ENCODE measurements at places on chromosomes 16 and 17.

DNA sequence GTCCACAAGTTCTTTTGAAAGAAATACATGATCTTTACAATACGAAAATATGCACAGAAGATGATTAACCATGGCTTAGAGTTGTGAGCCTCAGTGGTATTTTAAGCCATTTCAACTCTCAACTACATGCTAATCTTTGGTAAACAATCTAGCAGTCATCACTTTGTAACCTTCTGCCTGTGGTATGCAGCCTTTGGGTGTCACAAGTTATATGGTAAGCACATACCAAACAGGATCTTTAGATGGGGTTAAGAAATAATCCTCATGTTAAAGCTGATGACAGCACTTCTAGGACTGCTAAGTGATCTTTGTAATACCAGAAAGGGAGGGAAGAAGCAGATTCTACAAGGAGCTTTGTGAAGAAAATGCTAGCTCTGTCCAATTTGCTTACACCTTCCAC is 74.3 kb downstream of the CA4 start:
- DNase-seq = no peak

DNA sequence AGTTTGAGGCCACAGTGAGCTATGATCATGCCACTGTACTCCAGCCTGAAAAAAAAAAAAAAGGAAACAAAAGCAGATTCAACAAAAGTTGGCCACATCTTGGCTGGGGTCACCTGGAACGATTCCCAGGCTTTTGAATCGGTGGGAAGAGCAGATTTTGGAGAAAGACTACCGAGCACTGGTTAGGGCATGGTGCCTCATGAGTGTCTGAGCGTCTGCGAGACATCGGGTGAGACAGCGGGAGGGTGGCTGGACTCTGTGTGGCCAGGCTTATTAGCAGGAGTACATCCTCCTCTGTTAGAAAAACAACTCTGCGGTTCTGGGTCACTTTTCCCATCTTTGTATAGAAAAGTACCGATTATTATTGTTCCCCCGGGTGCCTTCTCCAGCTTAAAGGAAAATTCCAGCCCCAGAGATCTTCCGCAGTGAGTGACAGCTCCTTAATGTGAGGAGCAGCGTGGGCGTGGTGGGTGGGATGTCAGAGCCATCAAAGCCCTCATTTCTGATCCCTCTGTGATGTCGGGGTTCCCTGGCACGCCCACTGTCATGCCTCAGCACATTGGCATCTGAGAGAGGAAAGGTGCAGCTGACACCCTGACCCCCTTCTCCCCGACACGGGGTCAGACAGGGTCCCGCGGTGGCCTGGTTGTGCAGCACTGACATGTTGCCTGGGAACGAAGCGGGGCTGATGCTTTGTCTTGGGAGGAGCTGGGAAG is 6.9 kb downstream of the RGS9 start:
- DNase-seq = peak; percentile 73

GRCh38 chr16:84557059-84557458 is 52.6 kb upstream of the MEAK7 start:
- no peak for DNase-seq

- no peak for DNase-seq
These were observed 3.8 kb downstream of the KRT35 start for GRCh38 chr17:41476866-41477815.

DNA sequence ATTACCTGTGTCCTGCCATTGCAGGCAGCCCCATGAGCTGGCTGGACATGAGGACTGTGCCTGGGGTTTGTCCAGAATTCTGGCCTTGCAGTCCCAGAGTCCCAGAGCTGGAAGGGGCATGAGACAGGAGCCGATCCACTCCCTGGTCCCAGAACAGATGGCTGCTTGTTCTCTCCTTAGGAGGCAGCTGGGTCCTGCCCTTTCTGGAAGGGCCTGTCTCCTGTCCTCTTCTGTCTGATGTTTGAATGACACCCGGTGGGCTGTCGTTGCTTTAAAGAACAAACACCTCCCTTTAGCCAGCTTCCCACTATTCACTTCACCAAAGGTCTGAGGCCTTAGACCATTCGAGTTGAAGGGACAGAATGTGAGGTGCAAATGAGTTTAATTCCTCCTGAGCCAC is 63.8 kb downstream of the RAP1GAP2 start:
- DNase-seq = no peak

- DNase-seq = no peak
These were observed 27.0 kb upstream of the NF1 start for GRCh38 chr17:31067691-31068184.

- no peak for DNase-seq
These were observed 10.9 kb downstream of the DYNC1LI2 start for GRCh38 chr16:66740533-66740932.

DNA sequence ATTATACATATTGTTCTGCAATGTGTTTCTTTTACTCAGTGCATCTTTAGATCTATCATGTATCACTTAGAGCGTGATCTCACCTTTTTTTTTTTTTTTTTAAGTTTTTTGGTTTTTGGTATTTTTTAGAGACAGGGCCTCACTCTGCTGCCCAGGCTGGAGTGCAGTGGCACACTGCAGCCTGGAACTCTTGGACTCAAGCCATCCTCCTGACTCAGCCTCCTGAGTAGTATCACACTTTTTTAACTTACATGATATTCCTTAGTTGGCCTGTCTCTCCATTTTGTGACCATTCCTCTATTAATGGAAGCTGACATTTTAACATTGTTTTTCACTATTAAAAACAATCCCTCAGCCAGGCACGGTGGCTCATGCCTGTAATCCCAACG is 4.7 kb upstream of the MPO start:
- DNase-seq = no peak

- no peak for DNase-seq
These were observed 378.6 kb upstream of the C16orf82 start for GRCh38 chr16:26688105-26688504.

DNA sequence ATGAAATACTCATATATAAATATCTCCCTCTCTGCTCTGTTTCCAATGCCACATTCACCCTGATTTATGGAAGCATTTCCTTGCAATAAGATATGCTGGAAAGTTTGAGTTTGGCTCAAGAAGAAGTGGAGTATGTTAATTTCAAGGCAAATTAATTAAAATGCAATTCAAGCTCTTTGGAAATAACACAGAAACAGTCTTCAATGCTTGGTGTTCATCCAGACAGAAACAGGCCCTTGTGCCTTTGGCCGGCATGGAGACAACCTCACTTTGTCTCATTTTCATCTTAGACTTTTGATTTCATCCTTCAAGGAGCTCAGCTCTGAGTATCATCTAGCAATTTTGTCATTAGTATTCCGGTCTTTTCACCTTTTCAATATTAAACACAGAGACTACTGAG is 210.0 kb downstream of the C16orf95 start:
- DNase-seq = no peak

DNA sequence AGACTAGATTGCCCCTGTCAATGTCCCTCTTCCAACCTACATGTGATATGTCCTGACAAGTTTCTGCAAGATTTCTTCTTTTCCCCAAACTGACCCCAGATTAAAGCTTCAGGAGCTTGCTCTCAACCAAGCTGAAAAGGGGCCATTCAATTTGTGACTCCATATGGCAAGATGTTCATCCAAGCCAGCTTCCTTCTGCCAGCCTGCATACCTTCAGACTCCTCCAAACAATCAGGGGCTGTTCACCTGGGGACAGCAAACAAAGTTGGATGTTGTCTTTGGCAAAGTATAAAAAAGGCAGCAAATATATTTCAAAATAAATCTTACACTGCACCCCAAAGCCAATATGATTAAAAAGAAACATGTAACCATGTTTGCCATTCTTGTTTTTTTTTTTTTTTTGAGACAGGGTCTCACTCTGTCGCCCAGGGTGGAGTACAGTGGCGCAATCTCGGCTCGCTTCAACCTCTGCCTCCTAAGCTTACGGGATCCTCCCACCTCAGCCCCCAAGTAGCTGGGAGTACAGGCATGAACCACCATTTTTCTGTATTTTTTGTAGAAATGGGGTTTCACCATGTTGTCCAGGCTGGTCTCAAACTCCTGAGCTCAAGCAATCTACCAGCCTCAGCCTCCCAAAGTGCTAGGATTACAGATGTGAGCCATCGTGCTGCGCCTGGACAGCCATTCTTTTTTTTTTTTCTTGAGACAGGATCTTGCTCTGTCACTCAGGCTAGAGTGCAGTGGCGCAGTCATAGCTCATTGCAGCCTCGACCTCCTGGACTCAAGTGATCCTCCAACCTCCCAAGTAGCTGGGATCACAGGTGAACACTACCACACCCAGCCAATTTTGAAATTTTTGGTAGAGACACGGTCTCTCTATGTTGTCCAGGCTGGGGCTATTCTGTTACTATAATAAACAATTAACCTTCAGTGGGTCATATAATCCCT is 50.0 kb upstream of the AKAP1 start:
- no peak for DNase-seq

- no peak for DNase-seq
These were observed 78.5 kb downstream of the ZZEF1 start for GRCh38 chr17:4064366-4064765.

GRCh38 chr16:81216706-81217105 is 21.8 kb upstream of the BCO1 start:
- DNase-seq = no peak

GRCh38 chr17:60248618-60249289 is 99.0 kb downstream of the CA4 start:
- no peak for DNase-seq

DNA sequence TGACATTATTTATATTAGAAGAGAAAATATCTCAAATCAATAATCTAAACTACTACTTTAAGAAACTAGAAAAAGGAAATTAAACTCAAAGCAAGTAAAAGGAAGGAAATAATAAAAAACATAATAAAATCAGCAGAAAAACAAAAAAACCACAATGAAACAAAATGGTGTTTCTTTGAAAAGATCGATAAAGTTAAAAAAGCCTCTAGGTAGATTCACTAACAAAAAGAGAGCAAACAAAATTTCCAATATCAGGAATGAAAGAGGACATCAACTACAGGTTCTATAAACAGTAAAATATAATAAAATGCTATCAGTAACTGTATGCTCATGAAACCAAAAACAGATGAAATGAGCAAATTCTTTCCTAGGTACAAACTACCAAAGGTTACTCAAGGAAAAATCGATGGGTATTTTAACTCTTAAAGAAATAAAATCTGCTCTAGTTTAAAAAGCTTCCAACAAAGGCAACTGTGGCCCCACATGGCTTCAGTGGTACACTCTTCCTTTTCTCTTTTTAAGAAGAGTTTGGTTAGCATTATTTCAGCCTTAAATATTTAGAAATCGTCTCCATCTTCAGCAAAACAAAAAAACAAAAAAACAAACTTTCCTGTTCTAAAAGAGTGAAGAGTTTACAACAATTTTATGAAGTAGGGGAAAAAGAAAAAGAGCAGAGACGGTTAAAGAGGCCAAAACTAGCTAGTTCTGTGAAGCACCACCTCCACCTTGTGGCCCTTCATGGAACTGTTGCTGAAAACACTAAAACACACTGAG is 102.2 kb downstream of the TRIM37 start:
- DNase-seq = peak; percentile 87

DNA sequence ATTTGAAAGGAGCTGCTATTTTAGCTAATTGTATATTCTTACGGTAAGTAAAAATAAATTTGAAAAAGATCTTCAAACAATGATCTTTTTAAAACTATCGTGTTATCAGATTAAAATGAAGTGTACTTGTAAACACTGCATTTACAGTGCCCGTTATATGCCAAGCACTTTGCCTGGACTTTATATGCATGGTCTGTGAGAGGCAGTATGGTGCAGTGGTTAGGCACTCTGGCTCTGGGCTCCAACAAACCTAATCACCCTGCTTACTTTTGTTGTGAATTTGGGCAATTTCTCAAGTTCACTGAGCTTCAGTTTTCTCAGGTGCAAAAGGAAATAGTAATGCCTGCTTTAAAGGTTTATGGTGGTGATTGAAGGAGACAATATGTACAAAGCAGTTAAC is 1.4 kb downstream of the PMP22 start:
- DNase-seq = no peak

DNA sequence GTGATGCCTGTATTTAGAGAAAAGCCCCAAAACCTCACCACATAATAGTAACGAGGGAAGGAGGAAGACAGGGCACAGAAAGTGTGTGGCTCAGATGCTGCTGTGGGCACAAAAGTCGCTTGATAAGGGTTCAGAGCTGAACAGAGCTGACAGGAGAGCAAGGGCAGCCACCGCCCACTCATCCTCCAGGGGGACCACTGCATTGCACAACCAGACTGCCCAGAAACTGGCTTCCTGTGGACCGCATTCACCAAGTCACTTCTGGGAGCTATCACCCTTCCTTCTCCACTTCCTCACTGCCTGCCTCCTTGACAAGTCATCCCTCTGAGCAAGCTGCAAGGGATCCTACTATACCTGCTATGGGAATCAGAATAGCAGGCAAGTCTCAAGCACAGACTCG is 512.4 kb upstream of the CDH11 start:
- no peak for DNase-seq

GRCh38 chr17:69222707-69223258 is 5.8 kb downstream of the ABCA10 start:
- no peak for DNase-seq

DNA sequence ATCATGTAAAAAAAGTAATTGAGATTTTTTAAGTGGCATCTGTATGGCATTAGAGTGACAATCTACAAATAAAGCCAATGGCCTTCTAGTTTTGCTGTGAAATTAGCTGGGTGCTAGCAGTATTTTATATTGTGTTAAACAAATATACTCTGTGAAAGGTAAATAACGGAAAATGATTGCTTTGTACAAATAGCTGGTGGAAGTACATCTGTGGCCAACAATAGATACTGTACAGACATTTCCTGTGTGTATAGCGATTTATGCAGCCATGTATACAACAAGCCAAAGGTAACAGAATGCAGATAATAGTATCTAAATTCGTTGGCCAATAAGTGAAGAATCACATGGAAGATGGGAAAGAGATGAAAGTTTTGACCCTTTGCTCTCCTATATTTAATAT is 26.6 kb downstream of the IQCK start:
- DNase-seq = no peak

DNA sequence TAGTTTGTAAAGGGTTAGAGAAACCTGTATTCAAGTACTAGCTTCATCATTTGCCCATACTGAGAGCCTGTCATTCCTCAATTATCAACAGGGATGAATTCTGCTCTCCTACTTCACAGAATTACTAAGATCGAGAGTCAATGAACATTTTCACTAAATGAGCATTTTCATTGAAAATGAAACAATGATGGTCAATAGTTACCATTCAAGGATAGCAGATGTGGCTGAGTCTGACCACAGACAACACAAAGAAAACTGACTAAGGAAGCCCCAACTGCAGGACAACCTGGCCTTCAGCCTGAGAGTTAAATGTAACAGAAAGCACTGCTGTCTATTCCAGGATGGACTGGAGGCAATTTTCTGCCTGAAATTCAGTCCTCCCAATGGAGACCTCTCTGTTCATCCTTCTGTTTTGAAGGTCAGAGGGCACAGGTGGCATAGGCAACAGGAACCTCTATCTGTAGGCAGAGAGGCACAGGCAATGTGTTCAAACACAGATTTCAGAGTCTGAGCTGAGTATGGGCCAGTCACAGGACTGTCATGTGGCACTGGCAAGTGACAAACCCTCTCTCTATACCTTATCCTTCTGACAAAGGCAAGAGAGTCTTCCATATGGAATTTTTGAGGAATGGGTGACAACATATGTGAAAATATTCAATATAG is 19.5 kb downstream of the TRAF4 start:
- DNase-seq = no peak

DNA sequence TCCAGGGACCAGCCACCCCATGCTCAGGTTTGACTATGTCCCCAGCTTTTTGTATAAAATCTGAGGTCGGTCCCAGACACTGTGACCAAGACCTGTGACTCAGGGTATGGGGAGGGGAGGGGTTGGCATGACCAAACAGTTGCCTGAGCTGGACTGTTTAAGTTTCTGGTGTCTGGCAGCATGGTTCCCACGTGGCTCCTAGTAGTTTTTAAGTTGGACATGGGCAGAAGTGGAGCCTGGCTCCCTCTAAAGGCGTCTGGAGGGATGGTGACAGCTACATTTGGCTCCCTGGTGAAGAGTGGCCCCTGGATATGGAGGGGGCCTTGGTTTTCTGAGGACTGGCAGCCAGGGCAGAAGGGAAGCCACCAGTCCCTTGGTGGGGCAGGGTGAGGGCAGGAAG is 7.9 kb downstream of the SMCR8 start:
- no peak for DNase-seq
